Karpas-422 (cell line): ENCODE measurements at places on chromosomes 1 and 21. TPM values are rescaled to one million over a fixed set of nuclear protein-coding genes. Genes with fewer than 3 reads are reported as not detected.
A peak's percentile ranks its signal among the peaks of the same experiment; 100 is the strongest.

DNA sequence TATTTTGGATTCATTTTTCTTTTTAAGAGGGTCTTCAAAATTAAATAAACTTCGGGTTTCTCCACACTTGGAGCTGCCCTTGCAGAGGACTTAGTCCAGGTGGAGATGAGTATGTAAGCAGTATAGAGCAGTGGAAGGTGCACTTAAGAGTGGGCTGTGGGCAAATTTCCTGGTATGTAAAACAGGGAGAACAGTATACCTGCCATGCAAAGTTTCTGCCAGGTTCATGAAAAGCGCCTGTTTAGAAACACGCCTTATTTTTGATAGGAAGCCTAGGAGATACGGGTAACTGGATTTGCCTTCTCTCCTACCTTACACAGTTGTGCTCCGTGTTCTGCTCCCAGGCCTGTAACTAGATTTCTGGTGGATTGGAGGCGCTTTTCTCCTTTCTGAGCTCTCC is 1.2 kb downstream of the KDM4A start:
- peak; percentile 60 for DNase-seq

DNA sequence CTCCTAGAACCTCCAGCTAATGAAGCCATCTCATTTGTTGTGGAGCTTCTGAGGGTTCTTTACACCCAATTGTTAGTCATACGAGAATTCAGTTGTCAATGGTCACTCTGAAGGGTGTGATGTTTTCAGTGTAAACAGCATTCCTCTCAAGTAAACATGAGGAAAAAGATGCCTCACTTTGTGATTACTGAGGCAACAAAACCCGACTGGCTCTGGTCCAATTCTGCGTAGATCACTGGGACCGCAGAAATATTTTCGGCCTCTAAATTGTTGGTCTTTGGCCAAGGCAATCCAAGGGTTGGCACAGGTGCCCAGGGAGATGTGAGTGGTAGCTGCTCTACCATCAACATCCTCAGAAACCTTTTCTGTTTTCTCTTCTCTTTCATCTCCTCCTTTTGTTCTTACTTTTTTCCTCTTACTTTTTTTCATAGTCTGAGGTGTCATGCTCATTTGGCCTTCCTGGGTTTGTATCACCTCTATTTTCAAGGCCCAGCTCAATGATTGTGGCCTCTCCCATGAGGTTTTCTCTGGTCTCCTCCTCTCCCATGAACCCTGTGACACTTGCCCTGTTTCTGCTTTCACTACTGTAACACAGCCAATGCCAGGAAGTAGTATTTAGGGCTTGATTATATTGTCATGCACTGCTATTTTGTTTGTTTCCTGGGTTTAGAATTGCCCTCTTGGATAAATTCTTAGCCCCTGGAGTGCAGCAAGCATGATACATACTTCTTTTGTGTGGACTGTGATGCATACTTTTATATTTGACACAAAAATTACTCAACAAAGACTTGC is 221.9 kb downstream of the TNR start:
- DNase-seq, result no peak

DNA sequence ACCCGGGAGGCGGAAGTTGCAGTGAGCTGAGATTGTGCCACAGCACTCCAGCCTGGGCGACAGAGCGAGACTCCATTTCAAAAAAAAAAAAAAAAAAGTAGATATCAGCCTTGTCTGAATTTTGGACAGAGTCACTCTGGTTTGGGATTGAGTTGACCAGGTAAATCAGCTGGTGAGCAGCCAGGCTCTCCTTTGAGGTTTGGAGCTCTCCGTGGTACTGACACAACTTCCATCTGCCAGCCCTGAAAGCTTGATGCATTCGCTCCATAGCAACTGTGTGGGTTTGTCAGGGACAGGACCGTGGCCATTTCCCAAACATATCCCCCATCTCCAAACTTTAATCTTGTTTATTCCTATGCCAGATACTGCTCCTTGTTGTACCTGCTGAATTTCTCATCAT is 155.2 kb downstream of the DMRTA2 start:
- peak; percentile 85 for DNase-seq

DNA sequence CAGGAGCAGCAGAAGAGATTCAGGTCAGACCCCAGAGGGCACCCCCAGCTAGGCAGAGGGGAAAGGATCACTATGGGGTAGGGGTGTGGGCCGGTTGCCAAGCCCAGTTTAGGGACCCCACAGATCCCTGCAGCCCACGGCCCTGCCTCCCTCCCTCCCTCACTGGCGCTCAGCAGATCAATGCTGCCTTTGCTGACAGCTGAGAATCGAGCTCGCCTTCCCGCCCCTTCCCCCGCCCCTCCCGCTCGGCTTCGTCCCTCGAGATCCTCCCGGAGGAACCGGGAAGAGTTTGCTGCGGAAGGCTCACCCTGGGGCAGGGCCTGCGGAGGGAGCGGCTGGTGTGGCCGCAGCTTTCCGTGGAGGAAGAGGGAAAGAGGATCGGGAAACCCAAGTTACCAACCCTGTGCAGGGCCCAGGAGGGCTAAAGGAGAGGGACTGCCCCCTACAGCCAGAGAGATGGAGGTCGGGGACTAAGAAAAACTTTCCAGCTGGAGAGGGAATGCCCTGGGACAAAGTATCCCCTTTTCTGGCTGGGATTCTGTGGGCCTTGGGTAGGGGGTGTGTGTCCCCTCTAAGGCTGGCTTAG is 1.1 kb upstream of the KCNQ4 start:
- no peak for DNase-seq

DNA sequence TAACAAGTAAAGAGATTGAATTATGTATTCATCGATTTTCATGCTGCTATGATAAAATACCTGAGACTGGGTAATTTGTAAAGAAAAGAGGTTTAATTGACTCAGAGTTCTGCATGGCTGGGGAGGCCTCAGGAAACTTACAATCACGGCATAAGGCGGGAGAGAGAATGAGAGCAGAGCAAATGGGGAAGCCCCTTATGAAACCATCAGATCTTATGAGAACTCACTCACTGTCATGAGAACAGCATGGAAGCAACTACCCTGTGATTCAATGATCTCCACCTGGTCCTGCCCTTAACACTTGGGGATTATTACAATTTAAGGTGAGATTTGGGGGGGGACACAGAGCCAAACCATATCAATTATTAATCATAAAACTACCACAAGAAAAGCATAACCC is 3.3 kb upstream of the GBP3 start:
- DNase-seq, result no peak

DNA sequence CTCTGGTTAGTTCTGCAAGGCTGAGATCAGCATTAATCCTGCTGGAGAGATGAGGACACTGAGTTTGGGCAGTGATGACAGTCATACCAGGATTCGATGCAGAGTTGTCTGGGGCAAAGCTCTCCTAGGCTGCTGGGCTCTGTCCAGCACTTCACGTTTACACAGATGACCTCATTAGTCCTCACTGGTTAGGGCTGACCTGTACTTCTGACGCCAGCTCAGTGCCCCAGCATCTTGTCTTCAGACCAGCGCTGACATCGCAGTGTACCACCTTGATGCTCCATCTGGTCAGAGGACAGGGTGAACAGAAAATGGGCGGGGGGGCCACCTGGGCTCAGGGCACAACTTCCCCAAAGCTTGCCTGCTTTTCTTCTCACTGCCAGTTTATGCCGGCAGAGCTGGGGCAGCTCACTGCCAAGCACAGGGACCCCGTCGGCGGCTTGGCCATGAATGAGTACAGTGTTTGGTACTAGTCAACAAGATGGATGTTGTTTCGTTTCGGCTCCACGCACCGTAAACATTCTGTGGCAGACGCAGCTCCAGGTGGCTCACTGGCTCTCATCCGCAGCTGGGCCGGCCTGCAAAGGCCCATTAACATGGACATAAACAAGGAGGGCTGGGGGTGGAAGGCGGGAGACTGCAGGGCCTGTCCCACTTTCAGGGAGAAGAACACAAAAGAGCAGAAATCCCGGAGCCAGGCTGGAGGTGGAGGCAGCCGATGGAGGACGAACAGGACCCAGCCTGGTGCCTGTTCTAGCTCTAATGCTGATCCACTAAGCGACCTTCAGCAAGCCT is 118.7 kb downstream of the GLIS1 start:
- DNase-seq, result no peak

Gene CLDN8
- total RNA-seq, result not detected in 2 replicates

GRCh38 chr1:230573658-230574057 is 68.6 kb upstream of the COG2 start:
- no peak for DNase-seq

Gene UMODL1
- 2.3 and 2.5 TPM in 2 replicates for total RNA-seq

GRCh38 chr1:217924924-217925323 is 293.8 kb downstream of the SPATA17 start:
- no peak for DNase-seq

Gene FAM167B
- total RNA-seq, result 1.5 TPM in 1 of 2 replicates, not detected in the other

- DNase-seq, result no peak
Measured at GRCh38 chr1:48591181-48591580, 119.2 kb upstream of the SPATA6 start.

Gene SLX9
- total RNA-seq, result 12.2 and 48.7 TPM in 2 replicates

Gene UBE2G2
- total RNA-seq, result 126 and 148 TPM in 2 replicates

GRCh38 chr1:182146286-182146685 is 84.8 kb upstream of the ZNF648 start:
- DNase-seq, result no peak

GRCh38 chr1:67489643-67490042 is 59.4 kb upstream of the SERBP1 start:
- peak; percentile 64 for DNase-seq

Gene LCE1A
- not detected in 2 replicates for total RNA-seq

Gene FCGR3A
- not detected in 2 replicates for total RNA-seq

DNA sequence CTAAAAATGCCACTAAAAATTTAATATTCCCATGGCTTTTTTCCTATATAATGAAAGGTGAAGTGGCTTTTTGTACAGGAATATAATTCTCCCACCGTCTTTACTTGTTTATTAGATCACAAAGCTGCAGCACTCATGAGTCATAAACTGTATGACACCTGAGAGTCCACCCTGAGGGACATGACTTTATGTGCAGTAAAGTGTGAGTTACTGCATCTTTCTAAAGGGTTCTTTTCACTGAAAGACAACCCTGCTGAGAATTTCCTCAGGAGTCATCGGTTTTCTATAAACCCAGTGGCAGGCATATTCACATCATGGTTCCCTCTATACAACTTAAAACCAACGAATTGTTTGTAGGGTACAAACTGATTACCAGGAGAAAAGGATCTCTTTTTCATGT is 77.4 kb downstream of the APP start:
- no peak for DNase-seq

DNA sequence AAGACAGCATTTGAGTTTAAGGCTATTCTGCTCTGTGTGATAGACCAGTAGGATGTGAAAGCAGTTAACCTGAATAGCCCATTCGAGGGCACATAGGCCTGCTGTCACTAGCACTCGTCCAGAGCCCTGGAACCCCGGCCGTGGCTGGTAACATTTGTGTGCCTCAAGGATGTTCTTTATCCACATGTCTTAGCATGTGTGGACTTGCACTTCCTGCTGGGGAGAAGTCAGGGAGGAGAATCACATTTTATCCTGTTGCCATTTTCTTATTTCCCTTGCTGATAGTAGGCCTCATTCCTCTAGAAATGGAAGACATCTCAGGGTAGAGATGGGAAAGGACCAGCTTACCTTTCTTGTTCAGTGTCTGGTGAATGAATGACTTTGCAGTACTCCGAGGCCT is 54.7 kb downstream of the VPS13D start:
- no peak for DNase-seq

- DNase-seq, result no peak
Measured at GRCh38 chr1:184153731-184154130, 102.2 kb downstream of the TSEN15 start.

Gene C1orf122
- total RNA-seq, result 26.2 and 56.2 TPM in 2 replicates

GRCh38 chr1:1208713-1209433 is 2.5 kb upstream of the TNFRSF18 start:
- DNase-seq, result peak; percentile 57

GRCh38 chr1:21672478-21673276 is 3.5 kb upstream of the RAP1GAP start:
- no peak for DNase-seq
